ENCODE measurements at places on chromosomes 3 and 15.

DNA sequence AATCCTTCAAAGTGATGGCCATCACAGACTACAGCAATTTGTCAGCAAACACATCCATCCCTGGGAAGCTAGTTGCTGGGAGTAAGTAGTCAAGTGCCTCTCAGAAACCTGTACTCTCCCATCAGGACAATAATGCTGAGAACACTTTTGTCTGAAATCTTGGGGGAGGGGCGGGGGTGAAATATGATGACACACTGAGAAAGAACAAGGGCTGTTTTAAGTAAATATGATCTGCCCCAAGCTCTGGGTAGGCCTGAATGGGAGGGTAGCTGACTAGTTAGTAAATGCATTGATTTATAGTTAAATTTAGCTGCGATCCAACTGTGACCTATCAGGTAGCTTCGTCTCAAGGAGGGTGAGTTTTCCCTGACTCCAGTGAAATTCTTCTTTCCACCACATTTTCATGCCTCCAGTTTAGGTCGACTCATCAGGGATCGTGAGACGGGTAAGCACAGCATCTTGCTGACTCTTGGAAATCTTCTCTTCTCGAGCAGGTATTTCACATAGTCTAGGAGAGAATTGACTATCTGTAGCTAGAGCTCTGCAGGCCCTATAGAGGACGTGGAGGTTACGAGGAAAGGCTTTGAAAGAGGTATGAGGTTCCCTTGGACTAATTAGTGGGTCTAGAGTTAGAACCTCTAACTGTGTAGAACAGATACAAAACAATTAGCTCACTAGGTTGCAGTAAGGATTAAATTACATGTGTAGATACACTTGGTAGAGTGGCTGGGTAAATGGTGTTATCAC is 213.4 kb upstream of the SLC2A2 start:
- no peak for DNase-seq

- no peak for DNase-seq
These were observed 7.9 kb downstream of the FAM162A start for GRCh38 chr3:122391681-122392446.

DNA sequence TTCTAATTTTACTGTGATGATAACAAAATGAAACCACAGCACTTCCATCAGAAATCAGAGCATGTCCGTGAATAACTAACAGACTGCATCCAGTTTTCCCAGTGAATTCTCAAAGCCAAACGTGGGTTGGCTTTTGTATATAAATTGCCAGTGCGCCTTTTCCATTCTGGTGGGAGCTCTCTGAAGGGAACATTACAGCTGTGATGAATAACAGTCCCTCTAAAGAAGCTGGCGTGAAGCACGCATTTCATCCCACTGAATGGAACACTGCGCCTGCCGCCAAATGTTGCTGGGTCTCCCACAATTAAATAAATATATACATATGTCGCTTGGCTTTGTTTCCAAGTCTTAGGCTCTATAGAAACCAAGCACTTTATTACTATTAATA is 113.0 kb upstream of the PFN2 start:
- DNase-seq: no peak

DNA sequence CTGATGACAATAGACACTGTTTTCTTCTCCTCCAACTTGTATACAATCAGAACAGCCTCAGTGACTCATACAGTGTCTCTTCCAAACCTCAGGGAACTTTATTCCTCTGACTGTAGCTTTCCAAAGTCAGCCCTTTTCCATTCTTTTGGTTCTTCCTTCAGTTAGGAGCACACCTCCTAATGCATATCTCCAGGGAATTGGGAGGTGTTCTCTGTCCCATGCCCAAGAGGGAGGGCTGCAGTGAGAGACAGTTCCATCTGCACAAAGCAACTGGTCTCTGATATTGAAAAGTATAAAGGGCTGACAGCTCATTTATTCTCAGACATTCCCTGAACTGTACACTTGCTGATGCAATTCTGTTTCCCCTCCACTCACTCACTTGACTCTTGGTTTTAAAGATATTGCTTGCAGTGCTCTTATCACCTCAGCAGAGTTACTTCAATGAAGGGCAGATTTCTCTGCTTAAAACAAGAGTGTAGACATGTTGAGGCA is 337.8 kb upstream of the TBC1D5 start:
- no peak for DNase-seq

GRCh38 chr3:79200456-79200855 is 567.3 kb downstream of the ROBO1 start:
- no peak for DNase-seq

- no peak for DNase-seq
These were observed 207.5 kb downstream of the ZNF385D start for GRCh38 chr3:21543380-21544075.

- no peak for DNase-seq
These were observed 605.0 kb downstream of the NLGN1 start for GRCh38 chr3:174002543-174002942.

DNA sequence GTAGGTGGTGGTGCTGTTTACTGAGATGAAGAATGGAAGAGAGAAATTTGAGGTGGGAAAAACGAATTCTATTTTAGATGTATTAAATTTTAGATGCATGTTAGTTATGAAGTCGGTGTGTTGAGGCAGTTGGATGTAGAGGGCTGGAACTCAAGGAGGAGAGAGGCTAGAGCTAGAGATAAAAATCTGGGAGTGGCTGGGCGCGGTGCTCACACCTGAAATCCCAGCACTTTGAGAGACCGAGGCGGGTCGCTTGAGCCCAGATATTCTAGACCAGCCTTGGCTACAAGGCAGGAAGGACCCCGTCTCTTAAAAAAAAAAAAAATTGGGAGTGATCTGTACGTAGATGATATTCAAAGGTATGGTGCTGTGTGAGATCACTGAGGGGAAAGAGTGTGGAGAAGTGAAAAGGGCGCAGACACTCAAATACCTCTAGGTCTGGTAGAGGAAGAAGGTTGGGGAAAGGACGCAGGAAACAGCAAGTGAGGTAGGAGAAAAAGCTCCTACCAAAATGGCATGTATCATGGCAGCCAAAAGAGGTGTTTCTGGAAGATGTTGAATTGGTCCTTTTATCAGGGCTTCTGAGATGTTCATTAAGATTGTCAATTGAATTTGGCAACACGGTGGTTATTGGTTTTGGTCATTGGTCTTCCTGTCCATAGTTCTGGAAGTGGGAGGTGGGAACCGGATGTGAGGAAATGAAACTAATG is 1.8 kb downstream of the YEATS2 start:
- no peak for DNase-seq

DNA sequence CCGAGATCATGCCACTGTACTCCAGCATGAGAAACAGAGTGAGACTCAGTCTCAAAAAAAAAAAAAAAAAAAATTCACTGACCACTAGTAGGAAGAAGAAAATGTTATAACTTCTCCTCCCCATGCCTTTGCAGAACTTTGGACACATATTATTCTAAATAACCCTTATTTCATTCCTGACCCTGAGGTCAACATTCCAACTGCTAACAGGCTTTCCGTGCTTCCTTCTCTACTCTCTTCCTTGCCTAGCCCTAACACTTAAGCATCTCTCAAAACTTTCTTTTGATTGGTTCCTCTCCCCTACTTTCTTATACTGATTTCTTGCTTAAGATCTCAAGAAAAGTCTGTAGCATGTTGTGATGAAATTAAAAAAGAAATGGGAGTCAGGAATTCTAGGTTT is 146.8 kb downstream of the MEX3B start:
- DNase-seq: no peak

- no peak for DNase-seq
These were observed 26.5 kb downstream of the CFAP161 start for GRCh38 chr15:81160312-81161159.

DNA sequence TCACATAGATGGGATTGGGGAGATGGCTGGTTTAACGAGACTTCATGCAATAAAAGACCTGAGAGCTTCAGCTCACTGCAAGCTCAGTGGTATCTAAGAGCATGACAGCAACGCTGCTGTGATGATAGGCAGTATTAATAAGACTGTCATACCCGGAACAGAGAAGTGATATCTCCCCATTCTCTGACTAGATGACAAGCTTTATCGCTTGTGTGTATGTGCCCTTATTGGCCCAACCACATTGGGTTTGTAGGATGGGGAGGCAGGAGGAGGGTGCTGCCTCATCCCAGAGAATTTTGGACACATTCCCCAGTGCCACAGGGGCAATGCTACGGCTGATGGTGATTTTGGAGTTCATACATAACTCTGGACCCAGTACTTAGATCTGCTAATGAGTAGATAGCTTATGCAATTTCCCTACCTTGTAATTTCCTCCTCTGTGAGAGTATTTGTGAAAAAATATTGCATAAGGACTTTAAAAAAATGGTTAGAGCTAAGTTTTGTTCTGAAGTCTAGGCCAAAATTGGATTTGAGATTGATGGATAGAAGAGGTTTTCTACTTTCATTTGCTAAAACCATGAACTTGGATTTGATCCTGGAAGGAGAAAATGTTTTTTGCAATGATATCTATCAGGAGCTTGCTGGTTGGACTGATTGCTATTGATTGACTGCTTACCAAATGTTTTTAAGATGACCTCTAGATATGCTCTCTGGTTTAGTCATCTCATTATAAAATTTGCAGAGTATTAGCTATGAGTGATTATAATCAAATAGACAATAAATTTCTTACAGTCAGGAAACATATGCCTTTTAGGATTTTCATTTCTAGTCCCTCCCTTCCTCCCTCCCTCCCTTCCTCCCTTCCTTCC is 14.0 kb upstream of the TMEM212 start:
- DNase-seq: no peak

- DNase-seq: no peak
These were observed 314.4 kb downstream of the MECOM start for GRCh38 chr3:169348929-169349621.

GRCh38 chr15:25177955-25178801 is 223.4 kb downstream of the SNRPN start:
- DNase-seq: no peak

- peak; percentile 25 for DNase-seq
These were observed 579 bp upstream of the UBE3A start for GRCh38 chr15:25439369-25439836.

- no peak for DNase-seq
These were observed 6.7 kb upstream of the TMPRSS7 start for GRCh38 chr3:112027826-112028225.

- DNase-seq: no peak
These were observed 25.0 kb downstream of the SEMA6D start for GRCh38 chr15:47742334-47742733.

DNA sequence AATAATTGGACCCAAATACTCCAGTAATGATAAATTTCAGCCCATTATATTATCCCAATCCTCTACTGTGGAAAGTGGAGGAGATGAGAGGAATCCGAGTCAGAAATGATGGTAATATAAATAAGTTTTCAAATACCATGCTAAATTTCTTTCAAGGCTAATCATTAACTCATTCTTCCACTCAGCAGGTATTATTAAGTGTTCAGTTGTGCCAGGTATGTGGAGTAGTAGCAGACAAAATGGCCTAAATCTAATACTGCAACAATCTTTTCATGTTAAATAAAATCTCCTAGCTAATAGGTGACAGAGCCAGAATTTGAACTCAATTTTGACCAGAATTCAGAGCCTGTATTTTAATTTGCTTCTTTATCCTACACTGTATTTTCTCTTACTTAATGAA is 538.6 kb upstream of the ROBO2 start:
- no peak for DNase-seq

- DNase-seq: no peak
These were observed 88.6 kb downstream of the ZNF385D start for GRCh38 chr3:21662403-21662802.

GRCh38 chr3:89698208-89698830 is 590.9 kb downstream of the EPHA3 start:
- no peak for DNase-seq

- DNase-seq: no peak
These were observed 109.0 kb upstream of the ADAMTS9 start for GRCh38 chr3:64796607-64797399.

- no peak for DNase-seq
These were observed 281.6 kb downstream of the PLCL2 start for GRCh38 chr3:17166369-17166768.
